ENCODE measurements at places on chromosomes 16 and 17.

GRCh38 chr17:68641276-68642117, 40.3 kb upstream of the FAM20A start:
- DNase-seq, result no peak

GRCh38 chr17:28326114-28326513, 7.1 kb downstream of the TMEM97 start:
- DNase-seq, result no peak

- DNase-seq, result no peak
These were observed 177.2 kb downstream of the CDH8 start for GRCh38 chr16:61858988-61859387.

GRCh38 chr16:29876594-29877249, 13.7 kb upstream of the CDIPT start:
- DNase-seq, result no peak

DNA sequence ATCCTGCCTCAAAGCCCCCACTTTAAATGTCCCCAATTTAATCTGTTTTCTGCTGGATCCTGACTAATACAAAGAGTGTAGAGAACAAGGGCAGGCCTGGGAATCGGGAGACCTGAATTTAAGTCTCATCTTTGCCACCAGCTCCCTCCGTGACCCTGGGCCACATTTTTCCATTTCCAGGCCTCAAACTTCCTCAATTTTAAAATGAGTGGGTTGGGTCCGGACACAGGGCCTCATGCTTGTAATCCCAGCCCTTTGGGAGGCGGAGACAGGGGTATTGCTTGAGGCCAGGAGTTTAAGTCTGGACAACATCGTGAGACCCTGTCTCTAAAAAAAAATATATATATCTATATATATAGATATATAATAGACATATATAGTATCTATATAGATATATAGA, 61.4 kb downstream of the SRL start:
- DNase-seq, result no peak

- DNase-seq, result no peak
These were observed 87.5 kb upstream of the GSE1 start for GRCh38 chr16:85525420-85526184.

GRCh38 chr16:54143934-54144571, 142.5 kb downstream of the IRX3 start:
- DNase-seq, result no peak

GRCh38 chr16:70253291-70254106, 1.8 kb upstream of the EXOSC6 start:
- DNase-seq, result no peak

GRCh38 chr16:22763437-22764080, 50.4 kb upstream of the HS3ST2 start:
- DNase-seq, result no peak

DNA sequence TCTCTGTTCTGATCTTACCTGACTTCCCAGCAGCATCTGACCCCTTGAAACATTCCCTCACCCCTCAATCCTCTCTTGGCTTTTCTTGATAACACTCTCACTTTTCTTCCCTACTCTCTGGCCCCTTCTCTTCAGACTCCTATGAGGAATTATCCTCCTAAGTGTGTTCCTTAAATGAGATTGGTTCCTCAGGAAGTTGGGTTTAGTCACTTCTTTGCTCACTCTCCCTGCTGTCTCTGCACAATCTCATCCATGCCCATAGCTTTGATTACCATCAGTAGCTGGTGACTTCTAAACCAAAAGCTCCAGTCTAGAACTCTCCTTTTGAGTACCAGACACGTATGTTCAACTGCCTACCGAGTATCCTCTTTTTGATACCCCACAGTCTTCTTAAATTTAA, 13.0 kb downstream of the MED24 start:
- no peak for DNase-seq

- DNase-seq, result no peak
These were observed 14.1 kb downstream of the NUP88 start for GRCh38 chr17:5405400-5405799.

DNA sequence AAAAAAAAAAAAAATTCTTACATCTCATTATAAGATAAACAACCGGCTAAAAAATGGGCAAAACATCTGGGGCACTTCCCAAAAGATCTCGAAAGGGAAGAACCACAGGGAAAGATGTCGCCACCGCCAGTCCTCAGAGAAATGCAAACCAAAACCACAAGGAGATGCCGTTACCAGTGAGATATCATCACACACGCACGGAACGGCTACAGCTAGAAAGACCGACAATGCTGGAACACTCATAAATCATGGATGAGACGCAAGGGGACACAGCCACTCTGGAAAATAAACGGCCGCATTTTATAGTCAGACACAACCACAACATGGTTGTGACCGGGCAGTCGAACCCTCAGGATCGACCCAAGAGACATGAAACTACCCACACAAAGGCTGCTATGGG, 24.5 kb downstream of the WDR45B start:
- no peak for DNase-seq

- no peak for DNase-seq
These were observed 25.3 kb downstream of the IGF2BP1 start for GRCh38 chr17:49022391-49022941.

- no peak for DNase-seq
These were observed 42.5 kb upstream of the RASD1 start for GRCh38 chr17:17538417-17539391.

GRCh38 chr17:4026255-4026654, 62.0 kb upstream of the ATP2A3 start:
- no peak for DNase-seq

GRCh38 chr16:1363501-1364041, 11.8 kb downstream of the GNPTG start:
- DNase-seq, result no peak

DNA sequence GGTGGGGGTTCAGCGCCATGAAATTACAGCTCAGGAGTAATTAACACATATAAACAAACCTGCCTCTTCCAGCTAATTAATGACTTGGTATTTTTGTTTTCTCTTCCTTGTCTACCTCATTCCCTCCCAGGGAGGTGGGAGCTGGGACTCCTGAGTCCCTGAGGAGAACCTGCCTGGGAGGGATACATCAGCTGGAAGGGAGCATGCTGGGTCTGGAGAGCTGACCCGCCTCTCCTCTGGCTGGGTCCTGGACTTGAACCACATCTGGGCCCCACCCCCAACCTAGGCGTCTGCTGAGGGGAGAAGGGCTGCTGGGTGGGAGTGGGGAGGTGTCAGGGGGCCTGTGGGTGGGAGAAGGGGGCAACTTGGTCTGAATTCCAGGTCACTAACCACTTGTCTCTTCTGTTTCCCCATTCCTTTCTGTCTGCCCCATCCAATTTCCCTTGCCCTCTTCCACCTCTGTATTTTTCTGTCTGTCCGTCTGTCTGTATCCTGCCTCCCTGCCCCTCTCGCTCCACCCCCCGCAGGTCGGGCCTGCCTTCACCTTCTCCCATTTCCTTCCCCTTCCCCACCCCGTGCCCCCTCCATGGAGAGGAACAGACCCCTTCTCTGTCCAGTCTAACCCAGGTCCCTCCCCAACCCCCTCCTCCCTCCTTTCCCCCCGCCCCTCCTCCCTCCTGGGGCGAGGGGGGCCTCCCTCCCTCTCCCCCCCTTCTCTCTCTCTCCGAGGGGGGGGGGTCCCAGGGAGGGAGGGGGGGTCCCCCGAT, at the start of gene NLGN2:
NLGN2 (plus strand) TSS at position 361 of the 767 bp plus-strand sequence. CDS start 411 bp downstream, outside the sequence.
- no peak for DNase-seq

DNA sequence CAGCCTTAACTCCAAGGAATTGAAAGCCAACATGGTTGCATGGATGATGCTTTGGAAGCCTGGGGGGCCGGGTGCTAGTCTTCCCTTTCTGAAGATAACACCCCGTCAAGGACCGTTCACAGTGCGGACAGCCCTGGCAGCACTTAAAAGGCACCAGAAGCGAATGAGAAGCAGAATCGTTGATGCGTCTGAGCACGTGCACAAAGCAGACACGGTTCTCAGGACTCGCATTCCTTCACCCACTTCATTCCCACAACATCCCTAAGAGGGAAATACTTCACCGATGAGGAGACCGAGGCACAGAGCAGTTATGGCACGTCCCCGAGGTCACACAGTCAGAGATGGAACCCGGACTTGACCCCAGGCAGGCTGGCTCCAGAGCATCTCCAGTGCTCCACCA, 14.2 kb downstream of the TRPV1 start:
- DNase-seq, result no peak

- DNase-seq, result no peak
These were observed 41.9 kb downstream of the PIGL start for GRCh38 chr17:16258901-16259300.

GRCh38 chr16:78256686-78257375, 157.4 kb downstream of the WWOX start:
- DNase-seq, result no peak

DNA sequence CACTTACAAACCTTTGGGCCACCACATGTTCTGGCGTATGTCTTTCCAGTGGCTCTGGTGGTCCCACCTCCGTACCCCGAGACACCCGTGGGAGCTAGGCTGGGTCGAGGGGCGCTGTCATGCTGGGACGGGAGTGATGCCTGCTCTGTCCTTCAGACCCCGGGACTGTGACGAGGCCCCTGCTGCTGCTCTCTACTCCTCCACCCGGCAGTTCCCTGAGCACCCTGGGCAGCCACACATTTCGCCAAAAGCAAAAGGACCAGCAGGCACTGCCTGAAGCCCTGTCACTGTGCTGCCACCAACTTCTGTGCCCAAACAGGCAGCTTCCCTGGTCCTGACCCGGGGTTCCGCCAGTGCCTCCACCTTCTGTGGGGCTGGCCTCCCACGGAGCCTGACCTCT, 15.5 kb downstream of the DOC2B start:
- no peak for DNase-seq

DNA sequence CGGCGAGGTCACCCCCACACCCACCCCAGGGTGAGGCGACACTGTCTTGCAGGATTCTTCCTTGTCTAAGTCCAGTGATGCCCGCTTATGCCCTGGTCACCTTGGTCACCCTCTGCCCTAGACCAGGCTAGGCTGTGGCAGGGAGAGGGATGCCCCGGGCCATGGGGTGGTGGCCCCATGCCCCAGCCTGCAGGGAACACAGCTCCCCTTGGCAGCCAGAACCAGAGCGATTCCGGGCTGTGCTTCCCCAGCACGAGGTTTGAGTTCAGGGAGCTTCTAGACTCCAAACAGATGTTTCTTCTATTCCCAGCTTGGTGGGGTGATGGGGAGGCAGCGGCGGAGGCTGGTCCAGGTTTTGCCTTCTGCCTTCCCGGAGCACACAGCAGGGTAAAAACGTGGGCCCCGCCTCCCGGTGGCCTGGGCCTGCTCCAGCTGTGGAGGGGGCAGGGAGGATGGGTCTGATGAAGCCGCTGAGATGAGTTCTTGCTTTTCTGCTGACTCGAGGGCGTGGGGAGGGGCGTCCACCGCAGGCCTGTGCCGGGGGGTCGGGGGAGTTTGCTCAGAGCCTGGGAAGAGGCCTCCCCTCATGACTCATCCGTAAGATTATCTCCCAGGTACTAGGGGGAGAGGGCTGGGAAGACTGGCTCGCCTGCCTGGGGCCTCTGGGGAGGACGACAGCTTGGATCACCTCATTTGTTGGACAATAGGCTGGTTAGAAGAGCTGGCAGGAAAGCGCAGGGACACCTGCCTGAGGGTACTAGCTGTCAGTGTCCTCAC, 15.4 kb downstream of the SMTNL2 start:
- no peak for DNase-seq

DNA sequence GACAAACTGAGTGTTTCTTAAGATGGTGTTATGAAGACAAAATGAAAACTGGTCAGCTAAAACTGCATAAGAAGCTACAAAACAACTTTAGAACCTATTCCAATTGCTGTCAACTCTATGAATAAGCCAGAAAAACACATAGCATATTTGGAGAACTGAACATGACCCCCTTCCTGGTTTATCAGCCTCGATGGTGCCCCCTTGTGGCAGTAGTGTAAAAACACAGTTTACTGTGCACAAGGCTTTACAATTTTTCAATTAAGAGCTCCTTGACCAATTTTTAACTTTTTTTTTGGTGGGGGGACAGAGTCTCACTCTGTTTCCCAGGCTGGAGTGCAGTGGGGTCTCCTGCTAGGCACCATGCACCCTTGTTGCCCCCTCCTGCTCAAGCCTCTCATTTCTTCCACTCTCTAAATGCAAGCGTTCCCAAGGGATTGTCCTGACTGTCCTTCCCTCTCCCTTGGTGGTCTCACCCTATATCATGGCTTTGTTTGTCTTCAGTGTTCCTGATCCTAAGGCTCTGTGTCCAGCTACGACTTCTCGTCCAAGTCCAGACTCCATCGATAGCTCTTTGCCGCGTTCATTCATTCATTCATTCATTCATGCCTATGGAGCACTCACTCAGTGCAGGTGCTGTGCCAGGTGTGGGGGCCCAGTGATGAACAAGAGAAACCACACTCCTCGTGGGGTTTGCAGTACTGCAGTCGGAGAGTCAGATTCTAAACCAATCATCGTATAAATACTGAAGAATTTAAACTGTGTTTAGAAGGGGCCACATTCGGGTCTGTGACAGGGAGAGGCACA, 7.5 kb downstream of the EIF1 start:
- DNase-seq, result no peak

Measured in omental fat pad (tissue), 4 donors.